CD4-positive, alpha-beta T cell treated with Interleukin-6 at 100 ng/mL for 8 hours (primary cell): ENCODE measurements at places on chromosomes 1 and 21.

DNA sequence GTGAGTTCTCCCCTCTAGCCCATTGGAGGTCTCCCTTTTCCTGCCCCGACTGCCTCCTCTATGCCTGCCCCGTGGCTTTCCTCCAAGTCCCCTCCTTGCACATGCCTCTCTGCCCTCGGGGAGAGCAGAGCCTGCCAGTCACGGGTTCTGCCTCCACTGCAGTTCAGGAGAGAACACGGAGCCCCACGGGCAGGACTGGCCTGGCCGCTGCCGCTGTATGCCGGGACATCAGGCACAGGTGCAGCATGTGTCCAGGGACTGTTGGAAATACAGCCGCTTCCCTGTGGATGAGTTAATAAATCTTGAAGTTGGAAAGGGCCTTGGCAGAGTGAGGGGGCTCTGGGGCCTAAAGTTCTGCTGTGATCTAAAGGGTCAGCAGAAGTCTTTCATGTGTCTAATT, 676.6 kb downstream of the MATN1 start:
- no peak for DNase-seq

DNA sequence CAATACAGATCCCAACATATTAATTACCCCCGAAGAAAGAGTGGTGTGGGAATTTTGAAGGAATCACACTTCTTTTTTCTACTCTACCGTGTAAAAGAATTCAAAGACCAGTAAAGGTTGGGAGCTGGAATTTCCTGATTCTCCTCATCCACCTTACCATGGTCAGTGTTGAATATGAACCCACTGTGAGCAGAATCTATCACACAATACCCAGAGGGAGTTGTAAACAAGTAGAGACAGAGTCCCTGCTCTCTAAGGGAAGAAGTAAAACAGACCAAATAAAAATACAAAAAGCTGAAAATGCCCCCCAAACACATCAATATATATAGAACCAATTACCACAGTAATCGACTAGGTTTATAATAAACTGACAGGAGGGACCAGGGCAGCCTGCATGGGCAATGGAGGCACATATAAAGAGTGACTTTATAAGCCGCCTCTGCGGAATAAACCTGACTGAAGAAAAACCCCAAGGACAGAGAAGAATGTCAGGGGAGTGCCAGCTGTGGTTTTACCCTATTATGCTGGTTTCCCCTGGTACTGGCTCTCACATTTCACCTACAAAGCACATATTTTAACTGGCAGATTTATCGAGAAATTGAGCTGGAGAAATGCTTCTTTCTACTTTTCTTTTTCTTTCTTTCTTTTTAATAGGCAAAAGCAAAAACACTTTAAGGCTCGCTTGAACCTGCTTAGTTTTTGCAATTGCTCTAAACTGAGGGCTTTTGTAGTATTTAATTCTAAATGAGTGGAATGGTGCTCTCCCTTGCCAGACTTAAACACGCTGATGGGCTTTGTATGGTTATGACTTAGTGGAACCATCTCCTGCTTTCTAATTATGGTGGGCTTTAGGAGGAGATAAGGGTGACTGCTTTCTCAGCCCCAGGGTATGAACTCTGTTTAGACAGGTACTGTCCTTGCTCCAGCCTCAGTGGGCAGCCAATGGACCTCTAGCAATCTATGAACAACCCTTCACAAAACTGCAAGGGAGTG, 244.8 kb downstream of the ASTN1 start:
- DNase-seq, result no peak

DNA sequence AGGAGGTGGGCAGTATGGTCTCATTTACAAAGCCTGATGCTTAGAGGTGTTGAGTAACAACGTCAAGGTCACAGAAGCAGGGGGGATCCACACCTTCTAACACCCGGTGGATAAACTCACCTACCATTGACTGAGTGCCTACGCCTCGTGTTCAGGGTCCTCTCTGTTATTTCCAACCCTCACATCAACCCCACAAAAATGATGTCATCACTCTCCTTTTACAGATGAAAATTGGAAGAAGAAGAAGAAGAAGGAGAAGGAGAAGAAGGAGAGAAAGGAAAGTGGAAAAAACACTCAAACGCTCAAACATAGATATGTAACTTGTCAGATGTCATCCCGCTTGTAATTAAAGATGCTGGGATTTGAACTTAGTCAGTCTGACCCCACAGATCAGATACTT, 653 bp upstream of the KCNN3 start:
- DNase-seq, result no peak

GRCh38 chr1:153387785-153388184, 3.1 kb downstream of the S100A8 start:
- DNase-seq, result no peak

- no peak for DNase-seq
Observed at GRCh38 chr1:150558303-150558704, 9.1 kb downstream of the ADAMTSL4 start.

GRCh38 chr1:183546427-183546826, 43.8 kb downstream of the NCF2 start:
- no peak for DNase-seq

- no peak for DNase-seq
Observed at GRCh38 chr1:26388791-26389445, 16.4 kb upstream of the ZNF683 start.
